HFFc6 (cell line): ENCODE measurements at places on chromosomes 7 and 10. TPM values are rescaled to one million over a fixed set of nuclear protein-coding genes. Genes with fewer than 3 reads are reported as not detected.
A peak's percentile ranks its signal among the peaks of the same experiment; 100 is the strongest.

DNA sequence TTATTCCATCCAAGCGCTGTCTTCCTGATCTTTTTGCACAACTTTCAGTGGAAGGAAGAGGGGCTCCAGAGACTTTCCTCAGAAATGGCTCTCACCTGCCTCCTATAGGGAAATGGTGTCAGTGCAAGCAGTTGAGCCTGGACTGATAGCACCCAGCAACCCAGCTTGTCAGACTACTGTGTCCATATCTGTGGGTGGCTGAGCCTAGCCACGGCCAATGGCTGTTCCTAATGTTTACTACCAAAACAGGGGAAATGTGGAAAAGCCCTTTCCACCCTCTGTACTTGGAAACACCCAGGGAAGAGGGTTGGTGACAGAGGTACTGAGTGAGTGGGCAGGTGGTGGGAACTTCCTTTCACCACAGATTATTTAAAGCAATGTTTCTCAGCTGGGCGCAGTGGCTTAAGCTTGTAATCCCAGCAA, 4.3 kb upstream of the YKT6 start:
- H3K4me3 ChIP-seq: no peak overlapping the region
- peak; percentile 58 for DNase-seq
- peaks cover 24% of the 10 kb centered on the region for H3K4me1 ChIP-seq

DNA sequence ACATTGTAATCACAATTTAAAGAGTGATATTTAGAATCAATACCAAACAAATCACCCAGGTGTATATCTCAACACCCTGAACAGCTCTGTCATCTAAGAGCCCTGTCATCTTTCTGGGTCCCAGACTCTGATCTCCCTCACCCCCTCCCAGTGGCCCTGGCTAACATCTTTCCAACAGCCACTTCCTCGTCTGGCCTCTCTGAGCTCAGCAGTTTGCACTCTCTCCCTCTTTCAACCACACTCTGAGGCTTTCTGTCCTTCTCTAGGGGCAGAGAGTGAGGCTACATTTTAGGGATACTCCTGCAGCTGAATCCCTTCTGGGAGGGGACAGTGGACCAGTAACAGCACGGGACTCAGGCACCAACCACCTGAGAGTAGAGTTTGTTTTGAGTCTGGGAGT, 17.1 kb upstream of the PRRT4 start:
- H3K27me3 ChIP-seq: peaks cover 37% of the 10 kb centered on the region
- H3K36me3 ChIP-seq: no peaks in the 10 kb centered on the region
- no peak for DNase-seq
- H3K4me1 ChIP-seq: no peaks in the 10 kb centered on the region
- H3K27ac ChIP-seq: no peak overlapping the region

GRCh38 chr10:72331575-72332422, 22.9 kb downstream of the DNAJB12 start:
- peaks cover 10% of the 10 kb centered on the region for H3K36me3 ChIP-seq
- no peak for DNase-seq
- no peak overlapping the region for H3K4me3 ChIP-seq
- peaks cover 8% of the 10 kb centered on the region for H3K27me3 ChIP-seq
- no peak overlapping the region for H3K27ac ChIP-seq
- H3K4me1 ChIP-seq: peaks cover 19% of the 10 kb centered on the region

DNA sequence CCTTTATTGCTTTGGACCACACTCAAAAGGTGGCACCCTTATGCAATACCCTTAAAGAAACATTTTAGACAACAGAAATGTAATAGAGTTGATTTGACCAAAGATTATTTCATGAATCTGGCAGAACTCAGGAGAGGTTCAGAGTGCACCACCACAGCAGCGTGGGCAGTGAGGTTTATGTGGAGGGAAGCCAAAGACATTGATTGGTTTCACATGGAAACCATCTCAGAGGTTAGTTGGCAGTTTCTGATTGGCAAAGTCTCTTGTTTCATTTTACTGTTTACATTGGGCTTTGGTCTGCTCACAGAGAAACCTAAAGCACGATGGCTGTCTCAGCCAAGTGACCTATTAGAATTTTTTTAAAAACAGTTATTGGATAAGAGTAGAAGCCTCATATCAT, 101.3 kb downstream of the SDHAF3 start:
- H3K27ac ChIP-seq: no peak overlapping the region
- H3K4me3 ChIP-seq: no peak overlapping the region
- H3K36me3 ChIP-seq: no peaks in the 10 kb centered on the region
- H3K27me3 ChIP-seq: no peaks in the 10 kb centered on the region; the same call in 1 of the 2 replicates

DNA sequence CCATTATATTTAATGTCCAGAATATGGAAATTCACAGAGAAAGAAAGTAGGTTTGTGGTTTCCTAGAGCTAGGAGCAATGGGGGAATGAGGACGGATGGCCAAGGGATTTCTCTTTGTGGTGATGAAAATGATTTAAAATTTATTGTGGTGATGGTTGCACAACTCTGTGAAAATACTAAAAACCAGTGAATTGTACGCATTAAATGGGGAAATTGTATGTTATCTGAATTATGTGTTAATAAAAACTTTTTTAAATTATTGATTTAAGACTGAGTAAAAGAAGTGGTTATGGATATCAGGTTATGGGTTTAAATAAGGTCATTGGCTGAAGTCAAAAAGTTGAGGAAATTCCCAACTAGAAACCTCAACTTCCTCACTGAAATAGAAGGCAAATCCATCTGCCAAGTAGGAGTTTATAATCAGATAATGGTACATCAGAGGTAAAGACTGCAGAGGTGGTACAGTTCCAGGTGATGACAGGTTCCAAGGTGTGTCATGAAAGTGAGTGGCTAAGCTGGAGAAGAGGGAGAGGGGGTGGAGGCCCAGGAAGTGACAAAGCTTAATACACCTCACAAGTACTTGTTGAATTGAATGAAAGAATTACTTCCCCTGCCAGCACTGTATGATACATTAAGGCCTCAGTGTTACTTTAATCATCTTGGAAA, 68.9 kb upstream of the CCDC71L start:
- peaks cover 36% of the 10 kb centered on the region for H3K4me1 ChIP-seq
- H3K36me3 ChIP-seq: peaks cover 37% of the 10 kb centered on the region
- DNase-seq: no peak
- no peak overlapping the region for H3K4me3 ChIP-seq
- H3K27ac ChIP-seq: no peak overlapping the region

GRCh38 chr10:91684841-91685240, 52.0 kb upstream of the PPP1R3C start:
- no peak for DNase-seq
- no peaks in the 10 kb centered on the region for H3K36me3 ChIP-seq
- no peaks in the 10 kb centered on the region for H3K27me3 ChIP-seq
- peak overlapping the region; percentile 7; the same call in 1 of the 2 replicates for H3K4me3 ChIP-seq
- H3K4me1 ChIP-seq: peaks cover 88% of the 10 kb centered on the region

DNA sequence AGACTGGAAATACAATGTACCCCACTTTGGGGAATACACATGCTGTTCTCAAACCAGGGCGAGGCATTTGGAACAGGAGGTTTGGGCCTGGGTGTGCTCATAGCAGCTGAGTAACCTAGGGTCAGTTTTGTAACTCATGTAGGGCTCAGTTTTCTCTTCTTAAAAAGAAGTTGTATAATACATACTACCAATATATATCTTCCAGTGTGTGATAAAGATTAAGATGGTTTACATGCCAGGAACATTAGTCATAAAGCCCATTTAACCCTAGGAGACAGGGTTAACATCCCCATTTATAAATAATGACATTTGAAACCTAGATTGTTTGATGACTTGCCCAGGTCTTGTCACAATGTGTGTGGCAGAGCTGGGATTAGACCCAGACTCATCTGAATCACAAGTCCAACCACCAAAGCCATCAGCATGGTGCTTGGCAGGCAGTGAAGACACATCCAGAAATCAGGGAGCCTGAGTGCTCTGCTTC, 6.0 kb downstream of the AKR1B10 start:
- H3K27me3 ChIP-seq: peaks cover 9% of the 10 kb centered on the region
- peaks cover 33% of the 10 kb centered on the region for H3K4me1 ChIP-seq
- no peaks in the 10 kb centered on the region for H3K36me3 ChIP-seq
- DNase-seq: peak; percentile 2
- no peak overlapping the region for H3K4me3 ChIP-seq
- H3K27ac ChIP-seq: no peak overlapping the region

DNA sequence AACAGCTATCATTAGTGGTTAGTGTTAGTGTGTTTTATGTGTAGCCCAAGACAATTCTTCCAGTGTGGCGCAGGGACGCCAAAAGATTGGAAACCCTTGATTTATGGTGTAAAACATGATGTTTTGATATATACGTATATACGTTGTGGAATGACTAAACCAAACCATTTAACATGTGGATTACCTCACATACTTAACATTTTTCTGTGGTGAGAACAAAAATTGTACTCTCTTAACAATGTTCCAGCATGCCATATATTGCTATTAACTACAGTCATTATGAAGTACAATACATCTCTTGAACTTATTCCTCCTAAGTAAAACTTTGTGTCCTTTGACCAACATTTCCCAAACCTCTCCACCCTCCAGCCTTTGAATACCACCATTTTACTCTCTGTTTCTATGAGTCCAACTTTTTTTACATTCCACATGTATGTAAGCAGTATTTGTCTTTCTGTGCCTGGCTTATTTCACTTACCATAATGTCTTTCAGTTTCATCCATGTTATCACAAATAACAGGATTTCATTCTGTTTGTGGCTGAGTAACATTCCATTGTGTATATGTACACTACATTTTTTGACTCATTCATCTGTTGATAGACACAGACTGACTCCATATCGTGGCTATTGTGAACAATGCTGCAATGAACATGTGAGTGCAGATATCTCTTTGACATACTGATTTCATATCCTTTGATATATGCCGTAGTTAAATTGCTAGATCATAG, 42.2 kb upstream of the MAGI2 start:
- H3K27me3 ChIP-seq: no peaks in the 10 kb centered on the region
- H3K4me1 ChIP-seq: peaks cover 43% of the 10 kb centered on the region
- H3K4me3 ChIP-seq: peak overlapping the region; percentile 79
- H3K27ac ChIP-seq: peak overlapping the region; percentile 88

- H3K4me1 ChIP-seq: peaks cover 34% of the 10 kb centered on the region
- DNase-seq: no peak
- peaks cover 38% of the 10 kb centered on the region for H3K36me3 ChIP-seq
Observed at GRCh38 chr10:98144985-98145384, 10.5 kb downstream of the R3HCC1L start.

DNA sequence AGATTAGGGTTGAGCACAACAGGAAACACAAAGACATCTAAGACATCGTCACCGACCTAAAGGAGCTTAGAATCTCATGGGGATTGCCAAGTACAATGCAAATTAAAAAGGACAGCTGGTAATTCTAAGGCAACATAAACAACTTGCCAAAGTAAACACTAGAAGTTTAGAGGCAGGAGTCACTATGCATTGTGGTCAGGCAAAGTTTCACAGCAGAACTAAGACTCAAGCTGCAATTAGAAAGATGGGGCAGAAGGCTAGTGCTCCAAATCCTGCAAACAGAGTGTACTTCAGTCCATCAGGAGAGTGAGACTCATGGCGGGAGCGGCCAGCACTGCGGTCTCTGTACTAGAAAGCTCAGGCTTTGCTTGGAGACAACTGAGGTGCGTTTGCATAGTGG, 52.7 kb downstream of the HIPK2 start:
- peak; percentile 88 for DNase-seq
- H3K27ac ChIP-seq: peak overlapping the region; percentile 49; the same call in 1 of the 2 replicates
- peaks cover 53% of the 10 kb centered on the region for H3K4me1 ChIP-seq
- H3K4me3 ChIP-seq: no peak overlapping the region
- H3K36me3 ChIP-seq: peaks cover 14% of the 10 kb centered on the region; the same call in 1 of the 2 replicates
- peaks cover 1% of the 10 kb centered on the region; the same call in 1 of the 2 replicates for H3K27me3 ChIP-seq

- peak overlapping the region; percentile 49 for H3K4me3 ChIP-seq
- peak overlapping the region; percentile 47 for H3K27ac ChIP-seq
- H3K27me3 ChIP-seq: no peaks in the 10 kb centered on the region
- peaks cover 2% of the 10 kb centered on the region; the same call in 1 of the 2 replicates for H3K36me3 ChIP-seq
- peak; percentile 64 for DNase-seq
Observed at GRCh38 chr10:62166331-62167131, 102.1 kb downstream of the RTKN2 start.

- H3K4me1 ChIP-seq: peaks cover 9% of the 10 kb centered on the region
- H3K4me3 ChIP-seq: no peak overlapping the region
- H3K27ac ChIP-seq: no peak overlapping the region
- peak; percentile 13 for DNase-seq
- H3K36me3 ChIP-seq: peaks cover 43% of the 10 kb centered on the region
Observed at GRCh38 chr7:99036546-99037111, 107.3 kb downstream of the SMURF1 start.

- peaks cover 15% of the 10 kb centered on the region for H3K4me1 ChIP-seq
- H3K27me3 ChIP-seq: no peaks in the 10 kb centered on the region; the same call in none of the 2 replicates
- no peak overlapping the region for H3K4me3 ChIP-seq
- no peak overlapping the region for H3K27ac ChIP-seq
Observed at GRCh38 chr10:84135836-84136235, 3.5 kb upstream of the GHITM start.

- H3K27me3 ChIP-seq: peaks cover 2% of the 10 kb centered on the region; the same call in 1 of the 2 replicates
- peaks cover 25% of the 10 kb centered on the region for H3K4me1 ChIP-seq
- no peak overlapping the region for H3K27ac ChIP-seq
- no peaks in the 10 kb centered on the region for H3K36me3 ChIP-seq
- H3K4me3 ChIP-seq: no peak overlapping the region
- DNase-seq: no peak
Observed at GRCh38 chr10:91564026-91564425, 68.8 kb downstream of the PPP1R3C start.

DNA sequence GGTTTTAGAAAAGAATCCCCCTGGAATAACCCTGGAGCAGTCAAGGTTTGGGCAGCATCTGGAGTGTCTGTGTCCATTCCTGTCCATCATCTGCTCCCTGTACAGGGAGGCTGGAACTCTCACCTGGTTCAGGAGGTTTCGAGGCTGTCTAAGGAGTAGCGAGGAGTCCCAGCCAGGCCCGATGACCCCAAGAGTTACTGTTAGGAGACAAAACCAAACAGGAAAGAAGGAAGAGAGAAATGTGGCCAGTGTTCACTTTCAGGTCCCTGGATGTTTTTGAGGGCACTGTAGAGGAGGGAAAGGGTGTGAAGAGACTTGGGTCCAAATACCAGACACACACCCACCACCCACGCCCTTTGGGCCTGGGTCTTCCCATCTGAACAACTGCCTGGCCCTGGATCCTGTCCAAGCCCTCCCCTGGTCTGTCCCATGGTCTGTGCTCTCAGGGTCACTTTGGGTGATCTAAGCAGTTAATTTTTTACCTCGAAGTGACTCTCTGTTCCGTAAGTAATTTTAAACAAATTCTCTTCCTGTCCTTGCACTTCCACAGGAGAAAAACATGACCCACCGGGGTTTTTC, 117.1 kb downstream of the ZMIZ1 start:
- no peak for DNase-seq
- H3K36me3 ChIP-seq: peaks cover 11% of the 10 kb centered on the region
- H3K4me3 ChIP-seq: peak overlapping the region; percentile 27; the same call in 1 of the 2 replicates
- peaks cover 18% of the 10 kb centered on the region for H3K27me3 ChIP-seq
- H3K27ac ChIP-seq: peak overlapping the region; percentile 78
- H3K4me1 ChIP-seq: peaks cover 88% of the 10 kb centered on the region

GRCh38 chr7:91999631-92000565, 59.2 kb downstream of the AKAP9 start:
- H3K36me3 ChIP-seq: peaks cover 54% of the 10 kb centered on the region
- H3K27me3 ChIP-seq: no peaks in the 10 kb centered on the region; the same call in 1 of the 2 replicates
- H3K27ac ChIP-seq: no peak overlapping the region
- no peaks in the 10 kb centered on the region for H3K4me1 ChIP-seq
- no peak for DNase-seq

GRCh38 chr7:137647905-137648565, 198.7 kb downstream of the DGKI start:
- peaks cover 6% of the 10 kb centered on the region for H3K27me3 ChIP-seq
- H3K4me1 ChIP-seq: peaks cover under 1% of the 10 kb centered on the region; the same call in 1 of the 2 replicates
- H3K27ac ChIP-seq: no peak overlapping the region
- H3K36me3 ChIP-seq: no peaks in the 10 kb centered on the region
- DNase-seq: no peak
- H3K4me3 ChIP-seq: no peak overlapping the region

The HERPUD2 gene
- 21.2 to 23.4 TPM (median 22.0 TPM) in 3 replicates for total RNA-seq

The DOCK4 gene
- 3.9 to 4.2 TPM (median 4.0 TPM) in 3 replicates for total RNA-seq

The SLC25A28 gene
- total RNA-seq: 20.5 to 26.4 TPM (median 22.6 TPM) in 3 replicates

The TMEM213 gene
- total RNA-seq: not detected in 3 replicates

The POLR3A gene
- total RNA-seq: 16.5 and 18.0 TPM in 2 replicates

The PNLIPRP1 gene
- not detected in 2 replicates for total RNA-seq

The OLAH gene
- total RNA-seq: not detected in 3 replicates

The ANKRD1 gene
- total RNA-seq: 5.6 to 15.8 TPM (median 14.0 TPM) in 3 replicates

The CAV1 gene
- total RNA-seq: 966 to 1,110 TPM (median 1,029 TPM) in 3 replicates

The NRG3 gene
- not detected in 3 replicates for total RNA-seq

The ANKRD30A gene
- total RNA-seq: not detected in 3 replicates
